ENCODE measurements at places on chromosomes 5 and 9.
A peak's percentile ranks its signal among the peaks of the same experiment; 100 is the strongest.

DNA sequence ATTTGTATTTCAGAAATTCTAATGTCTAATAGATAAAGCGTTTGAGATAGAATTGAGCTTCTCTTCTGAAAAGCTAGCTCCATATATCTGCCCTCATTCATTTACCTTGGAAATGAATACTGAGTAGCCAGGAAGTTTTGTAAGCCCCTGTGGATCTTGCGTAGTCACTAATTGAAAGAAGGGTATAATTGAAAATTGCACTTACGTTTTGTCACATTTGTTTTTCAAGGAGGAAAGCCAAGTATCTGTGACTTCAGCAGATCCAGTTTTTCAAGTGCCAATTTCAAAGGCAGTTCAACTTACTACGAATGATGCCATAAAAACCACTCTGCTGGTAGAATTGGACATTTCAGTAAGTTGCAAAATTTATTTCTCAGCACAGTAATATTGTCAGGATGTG lies 14.0 kb downstream of the MTRR start:
- DNase-seq, result no peak

DNA sequence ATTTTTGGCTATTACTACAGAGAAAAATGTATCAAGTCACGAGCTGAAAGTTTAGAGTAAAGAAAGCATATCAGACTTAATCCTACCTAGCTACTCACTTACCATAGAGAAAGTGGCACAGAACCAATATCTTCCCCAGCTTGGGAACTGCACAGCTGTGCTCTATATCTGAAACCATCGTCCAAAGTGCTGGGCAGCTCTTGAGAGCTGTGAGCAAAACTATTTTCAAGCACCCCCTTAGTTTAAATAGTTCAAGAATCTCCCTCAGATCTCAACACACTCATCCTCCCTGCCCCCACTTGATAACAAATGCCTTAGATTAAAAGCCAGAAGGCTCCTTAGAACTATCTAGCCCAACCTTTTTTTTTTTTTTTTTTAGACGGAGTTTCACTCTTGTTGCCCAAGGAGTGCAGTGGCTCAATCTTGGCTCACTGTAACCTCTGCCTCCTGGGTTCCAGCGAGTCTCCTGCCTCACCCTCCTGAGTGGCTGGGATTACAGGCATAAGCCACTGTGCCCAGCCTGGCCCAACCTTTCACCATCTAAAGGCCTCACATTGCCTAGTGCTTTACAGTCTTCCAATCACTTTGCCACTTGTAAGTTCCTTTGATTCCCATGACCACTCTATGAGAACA lies 94.2 kb upstream of the APC start:
- DNase-seq, result no peak

- DNase-seq, result no peak
Measured at GRCh38 chr9:8114826-8115225, 315.2 kb upstream of the DMAC1 start.

- DNase-seq, result no peak
Measured at GRCh38 chr5:96896276-96896675, 20.0 kb downstream of the ERAP2 start.

DNA sequence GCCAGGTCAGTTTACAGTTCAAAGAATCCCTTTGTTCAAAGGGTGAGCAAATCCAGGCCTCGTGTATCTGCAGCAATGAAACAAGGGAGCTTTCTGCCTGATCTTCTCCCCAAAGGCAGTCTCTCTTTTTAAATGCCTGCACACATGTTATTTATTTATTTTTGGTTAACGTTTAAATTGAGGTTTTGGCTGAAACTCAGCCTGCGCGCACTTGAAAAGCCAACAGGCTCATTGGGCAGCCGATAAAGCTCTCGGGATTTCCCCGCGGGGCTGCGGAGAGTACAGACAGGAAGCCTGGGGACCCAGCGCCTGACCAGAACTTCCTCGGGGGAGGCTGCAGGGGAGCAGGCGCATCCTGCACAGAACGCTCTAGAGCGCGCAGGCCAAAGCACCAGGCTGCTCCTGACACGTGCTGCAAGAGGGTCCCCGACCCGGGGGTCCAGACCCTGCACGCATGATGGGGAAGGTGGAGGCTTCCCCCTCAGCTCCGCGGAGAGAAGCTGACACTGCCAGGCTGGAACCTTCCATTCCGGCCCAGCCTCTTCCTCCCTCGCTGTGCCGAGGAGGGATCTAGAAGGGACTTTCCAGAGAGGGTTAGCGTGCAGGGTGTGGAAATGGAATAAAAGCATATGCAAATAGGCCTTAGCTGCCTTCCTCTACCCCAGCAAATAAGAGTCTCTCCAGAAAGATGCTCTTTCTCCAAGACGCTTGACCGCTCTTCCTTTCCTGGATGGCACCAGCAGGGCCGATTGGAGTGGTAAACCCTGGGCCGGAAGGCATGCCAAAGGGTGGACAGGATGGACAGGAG lies 46.1 kb downstream of the PTTG1 start:
- peak; percentile 93 for DNase-seq

- DNase-seq, result no peak
Measured at GRCh38 chr9:114033397-114034103, 44.5 kb downstream of the AMBP start.

GRCh38 chr9:77649109-77649812 lies 1.1 kb upstream of the GNA14 start:
- DNase-seq, result no peak

- DNase-seq, result no peak
Measured at GRCh38 chr5:52024359-52024758, 641.1 kb downstream of the ISL1 start.

DNA sequence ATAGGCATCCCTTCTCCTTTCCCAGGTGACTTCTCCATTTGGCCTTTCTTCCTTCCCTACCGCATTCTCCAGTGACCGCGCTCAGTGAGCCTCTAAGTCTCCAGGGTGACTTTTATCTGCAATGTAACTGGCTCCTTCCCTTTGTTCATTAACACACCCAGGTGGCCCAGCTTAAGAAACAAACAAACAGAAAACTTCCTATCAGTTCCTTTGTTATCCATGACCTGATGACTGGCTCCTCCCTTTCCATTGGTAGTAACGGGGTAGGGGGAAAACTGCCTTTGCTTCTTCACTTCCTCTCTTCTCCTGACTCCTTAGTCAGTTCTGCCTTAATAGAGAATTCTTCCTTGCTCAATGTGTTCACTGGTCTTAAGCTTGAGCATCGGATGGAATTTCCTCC lies 7.0 kb upstream of the SH3GL2 start:
- DNase-seq, result no peak

- no peak for DNase-seq
Measured at GRCh38 chr9:89374176-89374575, 55.9 kb downstream of the SECISBP2 start.

GRCh38 chr5:78367318-78367991 lies 7.0 kb downstream of the SCAMP1 start:
- no peak for DNase-seq

- no peak for DNase-seq
Measured at GRCh38 chr5:2257326-2258244, 374.9 kb upstream of the IRX4 start.

DNA sequence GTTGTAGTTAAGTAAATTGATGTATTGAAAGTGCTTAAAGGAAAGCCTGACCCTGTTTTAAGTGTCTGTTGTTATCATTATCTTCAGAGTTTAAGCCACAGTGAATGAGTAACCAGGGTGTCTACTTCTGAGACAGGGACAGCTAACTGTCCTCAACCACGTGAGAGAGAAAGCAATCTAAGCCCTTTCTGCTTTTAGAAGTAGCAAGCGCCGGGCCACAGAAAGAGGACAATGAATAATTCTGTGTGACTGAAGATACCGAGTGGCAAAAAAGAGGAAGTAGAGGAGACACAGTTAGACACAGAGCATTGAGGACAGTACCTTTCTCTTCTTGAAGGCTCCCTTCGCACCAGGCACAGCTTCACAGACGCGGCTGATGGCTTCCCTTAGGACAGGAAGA lies 86.3 kb downstream of the S1PR3 start:
- DNase-seq, result no peak

GRCh38 chr5:55994495-55994997 lies at the start of gene IL6ST:
IL6ST (minus strand) TSS chr5:55994963; CDS start chr5:55976278, 18,685 bp downstream.
- no peak for DNase-seq

DNA sequence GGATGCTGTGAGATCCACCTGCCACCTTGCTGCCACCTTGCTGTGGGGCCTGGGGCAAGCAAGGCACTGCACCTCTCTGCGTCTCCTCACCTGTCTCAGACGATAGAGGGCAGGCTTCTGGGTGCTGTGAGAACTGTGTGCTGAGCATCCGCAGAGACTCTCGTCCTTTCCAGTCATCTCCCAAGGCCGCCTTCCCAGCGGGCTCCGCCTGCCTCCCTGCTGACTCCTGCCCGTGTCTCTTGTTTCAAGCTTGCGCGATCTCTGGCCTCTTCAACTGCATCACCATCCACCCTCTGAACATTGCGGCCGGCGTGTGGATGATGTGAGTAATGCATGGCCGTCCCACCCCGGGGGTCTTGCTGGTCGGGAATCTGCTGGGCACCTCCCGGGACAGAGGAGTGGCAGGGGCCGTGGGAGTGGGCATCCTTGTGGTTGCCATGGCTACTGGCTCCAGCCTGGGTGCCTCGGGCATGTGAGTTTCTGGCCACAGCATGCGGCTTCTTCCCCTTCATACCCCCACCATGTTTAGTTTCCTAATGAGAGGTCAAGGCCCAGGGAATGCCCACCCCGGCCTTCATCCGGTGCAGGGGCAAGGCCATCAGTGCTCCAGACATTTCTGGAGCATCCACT lies 3.6 kb downstream of the CACFD1 start:
- DNase-seq, result no peak

Measured in activated CD8-positive, alpha-beta memory T cell treated with anti-CD3 and anti-CD28 coated beads for 24 hours (primary cell).